ENCODE measurements at places on chromosomes 3 and 15.

GRCh38 chr15:78921940-78922339 lies 22.9 kb downstream of the CTSH start:
- ATAC-seq, result no peak

GRCh38 chr3:54079730-54080325 lies 42.5 kb upstream of the CACNA2D3 start:
- no peak for ATAC-seq

GRCh38 chr3:110816008-110816407 lies 255.6 kb upstream of the NECTIN3 start:
- no peak for ATAC-seq

GRCh38 chr3:8436661-8437287 lies 64.8 kb upstream of the LMCD1 start:
- ATAC-seq, result peak; percentile 46

DNA sequence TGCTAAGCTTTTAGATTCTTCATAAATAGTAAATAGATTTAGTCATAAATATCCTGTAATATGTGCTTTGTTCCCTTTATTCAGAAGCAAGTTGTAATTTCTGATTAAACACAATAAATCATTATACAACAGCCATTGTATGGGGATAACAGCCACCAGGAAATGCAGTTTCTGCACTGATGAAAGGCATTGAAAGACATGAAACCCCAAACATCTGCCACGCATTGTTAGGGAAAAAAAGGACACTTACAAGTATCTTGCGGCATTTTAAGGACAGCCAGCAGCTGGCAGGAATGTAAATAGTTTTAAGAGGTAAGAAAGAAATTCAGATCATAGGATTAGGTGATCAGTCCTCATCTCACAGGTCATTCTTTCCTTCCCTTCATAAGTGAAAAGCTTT lies 801.1 kb upstream of the LMCD1 start:
- no peak for ATAC-seq

DNA sequence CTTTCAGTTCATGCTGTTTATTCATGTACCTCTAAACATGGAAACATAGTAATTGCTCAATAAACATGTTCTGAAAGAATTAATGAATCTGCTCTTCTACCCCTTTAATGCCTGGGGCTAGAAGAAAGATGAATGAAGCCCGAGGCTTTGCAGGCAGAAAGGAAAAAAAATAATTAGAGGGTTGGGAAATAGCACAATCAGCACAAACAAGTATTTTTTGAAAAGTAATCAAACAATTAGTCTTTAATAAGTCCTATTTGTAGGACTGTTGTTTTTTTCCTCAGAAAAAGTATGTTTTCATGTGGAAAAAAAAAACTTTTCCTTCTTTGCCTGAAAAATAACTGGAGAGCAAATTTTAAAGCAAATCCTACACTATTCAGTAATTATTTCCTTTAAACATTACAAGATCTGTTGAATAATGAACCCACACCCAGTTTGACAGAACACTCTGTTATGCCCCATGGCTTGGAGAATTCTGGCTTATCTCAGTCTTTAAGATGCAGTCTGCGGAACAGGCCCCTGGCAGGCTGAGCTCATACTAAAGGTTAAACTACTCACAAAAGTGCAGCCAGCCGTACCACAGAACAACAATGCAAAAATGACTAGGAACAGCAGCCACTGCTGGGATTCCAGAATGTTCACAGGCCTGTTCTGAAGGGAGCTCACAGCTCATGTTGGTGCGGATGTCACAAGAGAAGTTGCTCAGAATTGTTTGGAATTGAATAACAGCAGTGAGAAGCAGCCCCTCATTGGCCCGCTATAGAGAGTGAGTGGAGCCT lies 79.2 kb downstream of the ABI3BP start:
- peak; percentile 67 for ATAC-seq

DNA sequence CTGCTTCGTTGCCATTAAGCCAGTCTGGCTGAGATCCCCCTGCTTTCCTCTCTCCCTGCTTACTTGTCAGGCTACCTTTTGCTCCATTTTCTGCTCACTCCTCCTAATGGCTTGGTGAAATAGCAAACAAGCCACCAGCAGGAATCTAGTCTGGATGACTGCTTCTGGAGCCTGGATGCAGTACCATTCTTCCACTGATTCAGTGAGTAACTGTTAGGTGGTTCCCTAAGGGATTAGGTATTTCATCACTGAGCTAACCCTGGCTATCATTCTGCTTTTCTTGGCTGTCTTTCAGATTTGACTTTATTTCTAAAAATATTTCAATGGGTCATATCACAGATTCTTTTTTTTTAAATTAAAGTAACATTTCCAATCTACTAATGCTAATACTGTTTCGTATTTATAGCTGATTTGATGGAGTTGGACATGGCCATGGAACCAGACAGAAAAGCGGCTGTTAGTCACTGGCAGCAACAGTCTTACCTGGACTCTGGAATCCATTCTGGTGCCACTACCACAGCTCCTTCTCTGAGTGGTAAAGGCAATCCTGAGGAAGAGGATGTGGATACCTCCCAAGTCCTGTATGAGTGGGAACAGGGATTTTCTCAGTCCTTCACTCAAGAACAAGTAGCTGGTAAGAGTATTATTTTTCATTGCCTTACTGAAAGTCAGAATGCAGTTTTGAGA lies 25.0 kb downstream of the CTNNB1 start:
- ATAC-seq, result peak; percentile 95

- ATAC-seq, result no peak
Observed at GRCh38 chr3:123722021-123722420, 137.2 kb upstream of the HACD2 start.

DNA sequence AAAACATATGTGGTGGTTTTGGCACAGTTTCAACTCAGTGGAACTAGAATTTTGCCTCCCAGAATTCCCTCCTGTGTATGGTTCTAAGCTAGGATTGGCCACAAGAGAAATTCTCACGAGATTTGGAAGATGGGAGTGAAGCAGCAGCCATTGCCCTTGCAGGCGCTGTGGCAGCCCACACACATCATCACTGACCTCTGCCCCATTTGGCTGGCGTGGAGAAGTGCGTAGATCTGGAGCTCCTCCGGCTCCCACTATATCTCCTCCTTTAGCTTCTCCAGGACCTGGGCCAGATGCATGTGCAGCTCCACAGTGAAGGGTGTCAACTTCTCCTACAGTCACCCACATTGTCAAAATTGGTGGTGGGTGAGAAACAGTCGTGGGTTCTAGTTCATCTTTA lies 199.6 kb downstream of the EFHB start:
- no peak for ATAC-seq

DNA sequence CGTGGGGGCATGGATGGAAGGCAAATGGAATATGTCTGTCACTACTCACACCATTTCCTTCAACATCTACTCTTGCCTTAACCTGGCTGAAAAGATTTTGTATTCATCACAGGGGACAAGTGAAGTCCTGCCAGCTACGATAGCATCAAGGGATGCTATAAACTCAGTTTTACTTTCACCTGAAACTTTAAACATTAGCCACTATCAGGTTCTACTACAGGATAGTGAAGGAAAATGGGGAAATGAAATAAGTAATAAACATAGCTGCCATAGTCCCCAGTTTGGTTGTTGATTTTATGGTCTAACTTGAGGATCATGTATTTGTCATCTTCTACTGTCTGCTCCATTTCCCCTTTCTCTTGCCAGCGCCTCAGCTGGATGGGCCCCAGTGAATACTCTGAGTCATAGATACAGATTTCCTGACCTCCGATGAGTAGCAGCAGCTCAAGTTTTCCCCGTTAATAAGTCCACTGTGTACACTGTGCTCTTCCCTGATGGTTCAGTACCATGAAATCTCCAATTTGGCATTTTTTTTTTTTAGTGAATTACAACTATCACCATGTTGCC lies 338.2 kb upstream of the SLCO3A1 start:
- ATAC-seq, result peak; percentile 70

- ATAC-seq, result no peak
Observed at GRCh38 chr15:34043813-34044212, 4.8 kb upstream of the AVEN start.

Measured in gastroesophageal sphincter (tissue), 4 donors.